ENCODE measurements at places on chromosomes 6 and 20.

DNA sequence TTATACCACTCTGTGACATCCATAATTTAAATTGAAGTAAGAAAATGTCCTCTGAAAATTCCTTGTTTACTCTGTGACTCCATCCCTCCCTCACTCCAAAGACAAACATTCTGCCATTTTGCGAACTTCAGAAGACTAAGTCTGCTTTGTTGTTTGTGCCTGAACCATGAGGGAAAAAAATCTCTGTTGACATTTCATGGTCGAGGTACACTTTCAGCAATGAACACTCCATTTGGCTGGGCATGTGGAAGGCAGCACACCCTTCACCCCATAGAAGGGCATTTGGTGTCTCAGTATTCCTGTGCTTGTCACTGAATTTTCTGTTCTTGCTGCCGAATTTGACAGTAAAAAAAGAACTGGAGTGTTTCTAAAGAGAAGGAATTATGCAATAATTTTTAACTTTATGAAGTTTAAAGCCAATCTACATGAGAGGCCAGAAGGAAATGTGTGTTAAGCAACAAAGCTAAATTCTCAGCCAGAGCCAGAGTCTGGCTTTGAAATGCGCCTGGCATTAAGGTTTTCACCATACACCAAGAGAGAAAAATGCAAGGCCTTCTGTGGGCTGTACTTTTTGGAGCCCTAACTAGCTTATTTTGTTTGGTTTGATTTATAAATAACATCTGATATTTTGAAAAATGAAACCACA is 4.7 kb upstream of the PBOV1 start:
- no peak for DNase-seq

DNA sequence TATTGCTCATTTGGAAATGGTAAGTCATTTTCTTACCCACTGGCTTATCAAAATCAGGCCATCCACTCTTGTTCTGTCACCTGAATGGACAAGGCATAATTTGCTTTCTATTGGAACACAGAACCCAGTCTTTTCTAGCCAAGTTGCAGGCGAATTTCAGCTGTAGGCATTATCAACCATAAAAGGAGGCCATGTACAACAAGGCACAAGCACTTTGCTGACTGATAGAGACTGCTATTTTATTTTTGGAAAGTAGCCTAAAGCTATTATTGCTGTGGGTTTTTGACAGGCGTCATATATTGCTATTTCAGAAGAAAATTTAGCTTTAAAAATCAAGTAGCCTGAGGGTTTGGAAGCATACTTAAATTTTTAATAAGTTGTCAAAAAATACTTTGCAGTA is 344.2 kb downstream of the HDGFL1 start:
- DNase-seq: no peak

- no peak for DNase-seq
Observed at GRCh38 chr6:152225241-152225934, 411.8 kb downstream of the SYNE1 start.

DNA sequence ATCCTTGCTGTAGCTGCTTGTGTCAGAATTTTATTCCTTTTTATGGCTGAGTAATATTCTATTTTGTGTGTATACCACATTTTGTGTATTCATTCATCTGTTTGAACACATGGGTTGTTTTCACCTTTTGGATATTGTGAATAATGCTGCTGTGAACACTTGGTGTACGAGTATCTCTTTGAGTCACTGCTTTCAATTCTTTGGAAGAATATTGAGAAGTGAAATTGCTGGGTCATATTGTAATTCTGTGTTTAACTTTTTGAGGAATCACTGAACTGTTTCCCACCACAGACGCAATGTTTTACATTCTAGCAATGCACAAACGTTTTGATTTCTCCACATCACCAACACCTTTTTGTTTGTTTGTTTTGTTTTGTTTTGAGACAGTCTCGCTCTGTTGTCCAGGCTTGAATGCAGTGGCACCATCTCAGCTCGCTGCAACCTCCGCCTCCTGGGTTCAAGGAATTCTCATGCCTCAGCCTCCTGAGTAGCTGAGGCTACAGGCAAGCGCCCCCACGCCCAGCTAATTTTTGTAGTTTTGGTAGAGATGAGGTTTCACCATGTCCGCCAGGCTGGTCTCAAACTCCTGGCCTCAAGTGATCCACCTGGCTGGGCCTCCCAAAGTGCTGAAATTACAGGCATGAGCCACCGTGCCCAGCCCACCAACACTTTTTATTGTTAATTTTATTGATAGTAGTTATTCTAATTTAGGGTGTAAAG is 21.7 kb downstream of the CPXM1 start:
- DNase-seq: no peak

All from globus pallidus (tissue), 1 donor.